ENCODE measurements at places on chromosomes 7 and 10.

DNA sequence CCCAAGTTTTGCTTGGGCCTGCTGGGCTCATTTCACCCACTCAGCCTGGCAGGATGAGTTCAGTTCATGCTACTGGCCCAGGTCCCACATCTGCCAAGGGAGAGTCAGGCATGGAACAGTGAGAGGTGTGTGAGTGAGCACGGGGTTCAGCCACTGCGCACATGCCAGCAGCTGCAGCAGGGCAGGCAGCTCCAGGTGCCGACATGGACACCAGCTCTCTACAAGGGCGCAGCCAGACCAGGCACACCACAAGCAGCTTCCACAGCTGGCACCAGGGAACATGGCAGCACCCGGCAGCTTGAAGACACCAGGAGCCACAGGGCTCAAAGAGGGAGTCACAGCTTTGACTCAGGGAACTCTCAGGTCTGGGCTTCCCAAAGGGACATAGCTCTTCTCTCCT, 938.0 kb downstream of the SORCS3 start:
- DNase-seq: no peak

DNA sequence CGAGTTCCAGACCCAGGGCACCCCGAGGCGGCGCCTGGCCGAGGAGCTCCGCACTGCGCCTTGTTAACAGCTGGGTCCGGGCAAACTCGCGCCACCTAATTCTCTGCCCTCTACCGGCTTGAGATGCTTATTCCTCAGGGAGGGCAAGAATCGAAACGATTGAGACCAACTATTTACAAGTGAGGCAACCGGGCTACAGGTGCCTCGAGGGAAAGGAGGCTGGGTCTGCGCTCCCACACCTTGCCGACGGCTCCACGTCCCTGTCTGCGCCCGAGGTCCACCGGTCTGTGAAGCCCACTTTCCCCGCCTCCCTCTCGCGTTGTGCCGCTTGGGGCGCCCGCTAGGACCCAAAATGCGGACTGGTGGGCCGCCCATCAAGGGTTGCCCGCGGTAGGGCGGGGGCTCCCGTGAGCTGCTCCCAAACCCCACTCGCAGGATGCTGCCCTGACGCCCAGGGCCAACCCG, 527 bp downstream of the AKR1B1 start:
- peak; percentile 7 for DNase-seq

DNA sequence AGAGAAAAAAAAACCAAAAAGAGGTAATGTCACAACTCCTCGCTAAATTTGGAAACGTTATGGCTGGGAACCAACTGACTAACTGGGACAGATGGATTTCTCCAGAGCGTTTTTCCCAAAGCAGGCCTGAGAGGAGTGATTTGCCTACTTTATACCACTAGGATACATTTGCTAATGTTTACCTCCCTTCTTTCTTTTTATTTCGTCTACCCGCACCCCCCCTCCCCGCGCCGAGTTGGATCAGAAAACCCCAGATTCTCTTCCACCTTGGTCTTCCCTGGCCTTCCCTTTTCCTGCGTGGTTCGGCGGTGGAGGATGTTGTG, 7.2 kb downstream of the CPA2 start:
- DNase-seq: no peak

DNA sequence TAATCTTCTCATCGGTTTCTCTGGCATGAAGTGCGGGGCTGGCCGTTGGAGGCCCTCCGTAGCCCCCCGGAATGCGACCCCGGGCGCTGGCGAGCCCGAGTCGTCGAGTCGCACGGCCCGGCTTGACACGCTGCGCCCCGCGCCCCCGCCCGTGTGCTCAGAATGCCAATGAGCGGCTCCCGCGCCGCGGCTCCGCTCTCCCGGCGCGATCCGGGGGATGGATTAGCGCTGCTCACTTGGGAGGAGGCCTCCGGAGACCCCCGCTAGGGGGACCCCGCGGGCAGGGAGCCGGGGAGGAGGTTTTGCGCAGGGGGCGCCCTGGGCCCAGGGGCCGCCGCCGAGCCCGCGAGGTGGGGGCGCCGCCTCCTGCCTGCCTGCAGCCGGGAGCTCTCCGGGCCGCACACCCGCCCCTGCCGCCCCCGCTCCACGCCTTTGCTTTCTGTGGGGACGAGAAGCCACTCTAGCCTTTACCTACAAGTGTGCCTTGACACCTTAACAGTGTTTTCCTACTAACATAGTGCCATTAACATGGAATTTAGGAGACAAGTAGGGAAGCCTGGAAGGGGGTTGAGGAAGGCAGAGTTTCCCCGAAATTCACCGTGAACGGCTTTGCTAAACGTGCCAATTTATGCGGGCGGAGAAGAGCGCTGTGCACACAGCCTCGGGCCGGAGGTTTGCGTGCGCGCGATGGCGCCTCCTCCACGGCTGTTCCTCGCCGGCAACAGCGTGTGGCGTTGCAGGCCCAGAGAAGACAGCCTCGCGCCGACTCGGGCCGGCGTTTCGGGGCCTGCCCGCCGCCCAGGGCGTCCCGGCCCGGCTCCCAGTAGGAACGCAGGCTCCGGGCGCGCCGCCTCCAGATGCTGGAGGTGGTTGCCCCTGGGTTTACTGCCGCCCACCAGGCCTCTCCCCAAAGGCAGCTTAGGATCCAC, 7.1 kb downstream of the SHH start:
- DNase-seq: peak; percentile 30

DNA sequence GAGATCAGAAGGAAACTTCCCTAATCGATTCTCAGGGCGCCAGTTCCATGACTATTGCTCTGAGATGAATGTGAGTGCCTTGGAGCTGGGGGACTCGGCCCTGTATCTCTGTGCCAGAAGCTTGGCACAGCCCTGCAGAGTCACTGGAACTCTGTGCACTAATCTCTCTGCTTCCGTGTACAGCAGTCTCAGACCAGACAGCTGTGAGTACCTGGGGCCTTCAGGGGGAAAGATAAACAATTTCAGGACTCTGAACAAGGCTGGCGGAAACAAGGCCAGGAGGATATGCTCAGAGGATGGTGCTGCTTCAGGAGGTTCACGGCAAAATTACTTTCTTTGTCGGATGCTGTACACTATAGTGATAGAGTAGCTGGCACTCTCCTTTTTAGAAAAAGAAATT, 131.7 kb upstream of the PRSS58 start:
- no peak for DNase-seq
